Motor neuron (in vitro differentiated cells): ENCODE measurements at places on chromosomes 16 and 17. TPM values are rescaled to one million over a fixed set of nuclear protein-coding genes. Genes with fewer than 3 reads are reported as not detected.

The DYNC1LI2 gene
- total RNA-seq, result 87.2 and 96.0 TPM in 2 replicates

The AURKB gene
- total RNA-seq, result 3.1 and 3.5 TPM in 2 replicates

The CLEC18A gene
- total RNA-seq, result 2.3 and 2.4 TPM in 2 replicates

DNA sequence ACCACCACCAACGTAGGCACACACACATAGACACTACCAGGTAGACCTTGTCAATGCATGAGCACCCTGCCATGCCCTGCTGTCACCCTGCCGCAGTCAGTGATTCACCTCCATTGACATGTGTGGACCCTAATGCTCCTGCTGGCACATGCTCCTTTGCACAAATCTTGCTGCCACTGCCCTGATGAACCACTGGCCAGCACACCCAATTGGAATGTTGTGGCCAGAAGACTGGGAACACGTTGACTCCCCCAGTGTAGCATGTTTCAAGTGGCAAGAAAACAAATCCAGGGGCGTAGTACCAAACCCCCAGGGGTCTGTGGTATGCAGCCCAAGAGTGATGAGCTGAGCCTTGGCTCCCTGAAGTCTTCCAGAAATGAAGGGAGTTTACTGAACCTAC, 486.4 kb upstream of the KIF2B start:
- no peak for ATAC-seq

DNA sequence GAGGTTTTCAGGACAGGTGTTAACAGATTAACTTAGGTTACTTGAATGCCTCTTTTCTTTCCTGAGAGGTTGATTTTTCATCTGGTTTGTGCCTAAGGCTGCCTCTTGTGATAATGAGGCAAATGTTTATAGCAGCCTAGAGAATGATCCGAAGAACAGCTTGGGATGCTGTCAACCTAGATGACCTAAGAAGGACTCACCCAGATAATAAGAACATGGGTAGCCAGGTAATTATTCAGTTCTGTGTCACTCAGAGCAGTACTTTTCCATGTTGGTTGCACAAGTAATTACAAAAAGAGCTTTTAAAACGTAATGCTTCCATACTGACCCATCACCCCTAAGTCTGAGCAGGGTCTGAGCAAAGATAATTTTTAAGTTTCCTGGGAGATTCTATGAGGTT, 60.3 kb downstream of the CHD9 start:
- ATAC-seq, result no peak

- ATAC-seq, result no peak
These were observed 10.3 kb upstream of the FZD2 start for GRCh38 chr17:44546671-44547606.

DNA sequence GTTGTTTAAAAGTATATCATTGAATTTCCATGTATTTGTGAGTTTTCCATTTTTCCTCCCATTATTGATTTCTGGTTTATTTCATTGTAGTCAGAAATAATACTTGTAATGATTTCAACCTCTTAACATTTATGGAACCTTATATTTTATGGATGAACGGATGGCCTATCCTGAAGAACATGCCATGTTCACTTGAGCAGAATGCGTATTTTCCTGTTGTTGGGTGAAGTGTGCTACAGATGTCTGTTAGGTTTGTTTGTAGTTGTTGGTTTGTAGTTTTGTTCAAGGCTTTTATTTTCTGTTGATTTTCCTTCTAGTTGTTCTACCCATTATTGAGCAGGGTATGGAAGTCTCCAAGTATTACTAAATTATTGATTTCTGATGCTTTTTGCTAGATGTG, 107.2 kb upstream of the NACA2 start:
- ATAC-seq, result no peak

DNA sequence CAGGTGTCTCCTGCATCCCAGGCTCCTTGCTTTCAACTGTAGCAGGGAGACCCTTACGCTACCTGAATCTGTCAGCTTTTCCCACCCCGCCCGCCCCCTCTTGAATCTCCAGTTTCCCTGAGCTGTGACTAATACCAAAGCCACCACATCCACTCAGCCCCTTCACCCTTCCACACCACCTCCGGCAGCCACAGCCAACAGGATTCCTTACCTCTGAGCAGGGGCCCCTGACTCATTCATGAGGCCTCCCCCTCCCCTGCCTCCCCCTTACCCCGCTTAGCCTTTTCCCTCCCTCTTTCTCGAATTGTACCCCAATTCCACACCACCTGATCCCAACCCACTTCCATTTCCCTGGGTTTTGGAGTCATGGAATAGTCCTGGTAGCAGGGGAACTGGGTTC, 2.3 kb downstream of the STX1B start:
- ATAC-seq, result no peak

DNA sequence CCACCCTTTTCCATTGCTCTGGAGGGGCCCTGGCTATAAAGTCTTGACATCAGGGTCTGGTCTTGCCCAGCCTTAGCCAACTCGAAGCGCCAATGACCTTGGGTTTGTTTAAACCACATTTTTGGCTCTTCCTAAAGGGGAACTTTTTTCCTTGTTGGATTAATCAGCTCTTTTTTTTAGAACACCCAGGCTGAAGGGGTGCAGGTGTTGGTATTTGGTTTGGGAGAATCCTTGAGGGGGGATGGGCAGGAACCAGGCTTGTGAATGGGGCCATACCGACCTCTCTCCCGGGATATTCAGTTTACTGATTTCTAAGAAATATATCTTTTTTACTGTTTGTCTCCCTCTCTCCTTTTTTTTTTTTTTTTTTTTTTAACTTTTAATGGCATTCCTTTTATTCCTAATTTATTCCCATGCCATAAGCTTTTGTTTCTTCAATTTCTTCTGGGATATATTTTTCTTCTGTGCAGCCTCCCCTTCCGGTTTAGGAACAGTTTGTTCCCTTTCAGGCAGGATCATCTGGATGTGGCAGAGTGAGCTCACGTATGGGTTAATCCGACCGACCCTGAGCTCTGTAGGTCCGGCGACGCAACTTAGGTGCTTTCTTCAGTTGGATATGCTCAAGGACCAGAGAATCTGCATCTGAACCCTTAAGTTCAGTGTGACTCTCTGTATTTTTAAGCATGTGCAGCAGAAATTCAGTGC, 129.5 kb downstream of the ABCC6 start:
- no peak for ATAC-seq

DNA sequence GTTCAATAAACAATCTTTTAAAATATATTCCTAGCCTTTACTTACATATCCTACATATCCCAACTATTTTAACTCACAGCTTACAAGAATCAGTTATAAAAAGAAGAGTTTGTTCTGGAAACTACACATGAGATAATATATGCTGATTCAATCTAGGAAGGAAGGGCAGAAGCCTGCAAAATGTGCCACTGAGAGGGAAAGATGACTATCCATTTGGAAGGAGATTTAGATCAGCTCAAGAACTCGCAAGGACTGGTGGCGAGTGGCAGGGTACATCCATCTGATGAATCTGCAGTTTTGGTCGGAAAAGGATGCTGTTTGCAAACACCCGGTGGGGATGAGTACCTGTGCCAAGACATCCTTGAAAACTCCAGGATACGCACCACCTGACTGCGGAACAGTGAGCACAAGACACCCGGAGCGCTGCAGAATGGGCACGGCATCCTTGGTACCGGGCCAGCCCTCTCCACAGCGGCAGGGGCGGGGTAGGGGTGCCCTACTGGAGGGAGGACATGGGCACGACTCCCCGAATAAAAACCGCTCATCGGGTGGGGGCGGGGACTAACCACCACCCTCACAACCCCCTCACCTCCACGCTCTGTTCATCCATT, 723 bp downstream of the TRIM37 start:
- ATAC-seq, result peak; percentile 32

GRCh38 chr16:81224824-81225223, 13.7 kb upstream of the BCO1 start:
- no peak for ATAC-seq

DNA sequence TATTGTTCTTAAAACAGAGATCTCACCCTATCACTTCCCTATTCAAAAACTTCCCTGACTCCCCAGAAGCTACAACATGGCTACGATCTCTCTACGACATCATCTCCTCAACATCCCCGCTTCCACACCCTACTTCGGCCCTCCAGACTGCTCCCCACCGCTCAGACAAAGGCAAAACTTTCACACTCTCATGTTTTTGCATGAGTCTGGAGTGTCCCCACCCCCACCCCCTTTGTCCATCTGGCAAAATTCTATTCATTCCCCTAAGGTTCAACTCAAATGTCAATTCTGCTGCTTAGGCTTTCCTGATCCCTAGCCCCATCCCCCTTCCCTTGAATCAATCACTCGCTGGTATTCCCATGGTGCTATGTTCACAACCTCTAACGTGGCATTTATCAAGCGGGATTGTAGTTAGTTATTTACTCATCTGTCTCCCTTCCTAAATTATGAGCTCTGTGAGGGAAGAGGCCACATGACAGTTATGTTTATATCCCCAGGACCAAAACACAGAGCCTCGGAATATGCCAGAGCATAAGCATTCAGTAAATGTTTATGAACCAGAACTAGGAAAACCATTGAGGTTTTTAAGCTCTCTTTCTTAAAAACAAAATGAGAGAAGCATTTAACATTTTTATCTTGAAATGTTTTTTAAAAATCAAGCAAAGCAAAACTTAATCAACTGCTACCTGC, 55.9 kb downstream of the STX8 start:
- ATAC-seq, result no peak

- ATAC-seq, result no peak
These were observed 14.2 kb upstream of the LRRC75A start for GRCh38 chr17:16506188-16506587.

- peak; percentile 47 for ATAC-seq
These were observed 28.1 kb downstream of the GRIN2C start for GRCh38 chr17:74831444-74832146.

DNA sequence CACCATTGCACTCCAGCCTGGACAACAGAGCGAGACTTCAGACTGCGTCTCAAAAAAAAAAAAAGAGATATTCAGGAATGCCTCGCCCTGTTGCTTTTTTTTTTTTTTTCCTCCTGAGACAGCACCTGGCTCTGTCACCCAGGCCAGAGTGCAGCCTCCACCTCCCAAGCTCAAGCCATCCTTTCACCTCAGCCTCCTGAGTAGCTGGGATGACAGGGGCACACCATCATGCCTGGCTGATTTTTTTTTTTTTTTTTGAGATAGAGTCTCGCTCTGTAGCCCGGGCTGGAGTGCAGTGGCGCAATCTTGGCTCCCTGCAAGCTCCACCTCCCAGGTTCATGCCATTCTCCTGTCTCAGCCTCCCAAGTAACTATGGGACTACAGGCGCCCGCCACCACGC, 8.0 kb downstream of the PHAF1 start:
- ATAC-seq, result no peak

GRCh38 chr17:73394512-73395450, 83.0 kb upstream of the CDC42EP4 start:
- no peak for ATAC-seq

GRCh38 chr17:82199496-82199895, 13.1 kb downstream of the CCDC57 start:
- no peak for ATAC-seq

DNA sequence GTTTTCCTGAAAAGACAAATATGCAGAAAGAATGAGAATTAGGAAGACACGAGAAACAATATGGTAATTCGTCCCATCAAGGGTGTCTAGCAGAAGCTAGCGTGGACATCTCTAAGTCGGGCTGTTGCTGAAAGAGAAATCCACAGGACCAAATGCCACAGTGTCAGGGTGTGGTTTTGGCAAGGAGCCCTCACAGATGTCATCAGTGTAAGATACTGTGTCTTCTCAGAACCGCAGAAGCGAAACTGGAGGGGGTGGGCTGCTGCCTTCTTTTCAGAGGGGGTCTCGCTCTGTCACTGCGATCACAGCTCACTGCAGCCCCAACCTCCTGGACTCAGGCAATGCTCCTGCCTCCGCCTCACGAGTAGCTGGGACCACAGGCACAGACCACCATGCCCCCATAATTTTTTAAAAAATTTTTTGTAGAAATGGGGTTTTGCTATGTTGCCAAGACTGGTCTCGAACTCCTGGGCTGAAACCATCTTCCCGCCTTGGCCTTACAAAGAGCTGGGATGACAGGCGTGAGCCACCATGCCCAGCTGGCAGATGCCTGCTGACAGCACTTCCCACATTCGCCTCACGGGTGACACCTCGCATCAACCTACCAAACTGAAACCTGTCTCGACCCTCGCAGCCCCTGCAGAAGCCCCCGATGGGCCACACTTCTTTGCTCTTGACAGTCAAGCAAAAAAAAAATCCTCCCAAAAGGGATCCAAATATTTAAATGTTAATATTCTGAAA, 26.2 kb downstream of the TRAP1 start:
- no peak for ATAC-seq

- no peak for ATAC-seq
These were observed 293.2 kb downstream of the WWOX start for GRCh38 chr16:78392585-78393195.

DNA sequence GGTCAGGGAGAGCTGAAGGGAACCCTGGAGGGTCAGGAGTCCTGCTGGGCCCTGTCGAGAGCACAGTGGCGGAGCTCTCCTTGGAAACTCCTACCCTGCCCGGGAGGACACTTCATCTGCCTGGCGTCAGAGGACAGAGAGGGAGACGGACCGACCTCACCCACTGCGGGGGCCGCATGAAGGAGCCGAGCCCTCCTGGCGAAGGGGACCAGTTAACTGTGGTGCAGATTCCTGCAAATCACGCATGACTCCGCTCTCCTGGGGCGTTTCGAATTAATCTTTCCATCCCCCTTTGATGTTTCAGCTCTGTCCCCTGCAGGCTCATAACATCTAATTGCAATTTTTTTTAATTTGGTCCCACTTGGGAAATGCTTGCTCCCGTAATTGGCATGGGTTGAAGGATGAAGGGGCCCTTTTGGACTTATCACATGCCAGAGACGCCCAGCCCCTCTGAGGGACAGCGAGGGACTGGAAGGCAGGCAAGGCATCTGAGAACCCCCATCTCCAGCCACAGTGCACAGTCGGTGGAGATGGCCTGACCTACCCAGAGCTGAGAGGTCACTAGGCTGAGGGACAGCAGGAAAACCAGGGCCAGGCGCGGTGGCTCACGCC, 26.5 kb downstream of the RPH3AL start:
- ATAC-seq, result peak; percentile 5

DNA sequence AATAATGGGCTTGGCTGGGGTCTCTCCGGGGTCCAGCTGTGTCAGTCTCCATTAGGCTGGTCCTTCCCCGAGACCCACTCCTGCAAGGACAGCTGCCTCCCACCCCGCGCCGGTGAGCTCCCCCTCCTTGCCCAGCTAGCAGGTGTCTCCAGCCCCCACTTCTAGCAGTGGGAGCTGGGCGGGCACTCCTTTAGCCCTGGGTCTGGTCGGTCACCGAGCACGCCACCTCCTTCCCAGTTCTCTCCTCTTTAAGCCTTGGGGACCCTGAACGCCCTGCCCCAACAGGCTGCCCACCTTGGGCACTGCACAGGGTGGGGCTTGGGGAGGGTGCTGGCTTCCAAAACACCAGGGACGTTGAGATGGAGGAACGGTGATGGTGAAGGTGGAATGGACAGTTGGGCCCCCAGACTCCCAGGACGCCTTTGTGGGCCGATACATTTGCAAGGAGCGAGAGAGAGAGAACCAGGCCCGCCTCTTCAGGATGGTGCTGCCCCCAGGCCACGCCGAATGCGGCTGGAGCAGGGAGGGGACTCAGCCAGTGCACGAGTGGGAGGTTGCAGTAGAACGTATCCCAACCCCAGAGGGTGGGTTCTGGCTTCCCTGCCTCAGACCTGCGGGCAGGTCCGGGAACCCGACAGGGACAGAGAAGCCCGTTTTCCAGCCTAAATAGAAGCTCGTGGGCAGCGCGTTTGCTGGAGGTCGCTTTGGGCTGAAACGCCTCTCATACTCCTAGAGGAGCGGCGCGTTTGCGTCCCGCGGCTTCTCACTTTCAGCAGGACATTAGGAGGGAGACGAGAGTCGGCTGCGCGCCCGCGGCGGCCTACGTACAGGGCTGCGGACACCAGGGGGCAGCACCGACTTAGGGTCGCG, 10.7 kb downstream of the TBX2 start:
- peak; percentile 29 for ATAC-seq
